ENCODE measurements at places on chromosomes 6 and 20.
A peak's percentile ranks its signal among the peaks of the same experiment; 100 is the strongest.

- peak; percentile 14 for DNase-seq
Measured at GRCh38 chr6:127586372-127586771, 9.4 kb downstream of the C6orf58 start.

DNA sequence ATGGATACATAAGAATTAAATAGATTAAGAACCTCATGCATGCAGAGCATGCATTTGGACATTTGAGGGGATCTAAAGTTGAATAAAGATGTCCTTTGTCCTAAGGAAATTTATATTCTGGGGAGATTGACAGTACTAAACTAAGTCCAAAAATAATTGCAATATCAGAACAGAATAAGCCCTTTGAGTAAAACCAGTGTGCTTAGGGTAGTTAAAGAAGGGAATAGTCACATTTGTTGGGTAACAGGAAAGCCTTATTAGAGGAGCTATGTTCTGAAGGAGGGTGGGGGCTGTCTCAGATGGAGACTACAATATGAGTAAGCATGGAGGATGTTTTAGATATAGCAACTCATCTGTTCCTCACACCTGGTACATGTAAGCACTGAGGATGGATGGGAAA, 35.8 kb downstream of the CDC5L start:
- no peak for DNase-seq

DNA sequence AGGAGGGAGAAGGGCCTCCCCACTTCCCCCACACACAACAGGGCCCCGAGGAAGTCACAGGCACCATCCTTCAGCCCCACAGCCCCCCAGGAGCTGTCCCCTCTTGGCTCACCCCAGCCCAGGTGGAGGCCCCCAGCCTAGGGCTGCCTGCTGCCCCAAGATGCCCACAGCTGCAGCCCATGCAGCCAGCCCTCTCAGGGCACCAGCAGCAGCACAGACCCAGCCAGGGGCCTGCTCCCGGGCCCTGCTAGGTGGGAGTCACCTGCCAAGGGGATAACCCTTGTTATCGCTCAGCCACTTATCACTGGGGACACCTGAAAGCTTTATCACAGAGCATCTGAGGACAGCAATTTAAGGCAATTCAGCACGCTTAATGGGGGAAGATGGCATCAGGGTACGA, 55.0 kb downstream of the GRM4 start:
- no peak for DNase-seq

DNA sequence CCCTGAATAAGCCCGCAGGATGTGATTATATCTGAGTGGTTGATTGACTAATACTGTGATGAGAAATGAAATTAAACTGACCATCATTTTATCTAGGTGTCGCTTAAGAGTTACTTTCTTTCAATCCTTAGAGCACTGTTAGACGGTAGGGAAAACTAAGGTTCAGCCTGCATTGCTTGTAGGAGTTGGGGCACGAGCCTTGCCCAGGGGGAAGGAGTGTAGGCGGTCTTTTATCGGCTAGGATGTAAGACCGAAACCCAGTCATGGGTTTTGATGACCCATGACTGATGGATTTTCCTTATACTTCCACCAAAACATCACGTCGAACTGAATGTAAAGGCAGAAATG, 392 bp upstream of the TASP1 start:
- DNase-seq, result no peak

GRCh38 chr6:164214066-164214465, 799.5 kb downstream of the QKI start:
- DNase-seq, result no peak

DNA sequence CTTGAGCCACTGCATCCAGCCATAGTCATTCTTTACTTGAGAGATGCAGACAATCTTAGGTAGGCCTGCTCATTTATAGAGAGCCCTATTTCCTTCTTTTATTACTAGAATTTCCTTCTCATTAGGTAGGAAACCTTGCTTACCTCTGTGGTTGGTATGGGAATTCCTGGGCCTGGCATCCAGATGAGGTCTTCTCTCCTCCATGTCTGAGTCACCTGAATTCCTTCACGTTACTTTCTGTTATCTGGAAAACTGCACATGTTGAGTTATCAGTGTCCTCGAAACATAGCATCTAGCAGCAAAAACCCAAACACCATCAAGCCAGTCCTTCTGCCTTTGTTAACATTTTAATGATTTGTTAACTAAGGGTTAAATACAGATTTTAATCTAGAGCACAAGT, 2.2 kb downstream of the ZNFX1 start:
- DNase-seq, result no peak

DNA sequence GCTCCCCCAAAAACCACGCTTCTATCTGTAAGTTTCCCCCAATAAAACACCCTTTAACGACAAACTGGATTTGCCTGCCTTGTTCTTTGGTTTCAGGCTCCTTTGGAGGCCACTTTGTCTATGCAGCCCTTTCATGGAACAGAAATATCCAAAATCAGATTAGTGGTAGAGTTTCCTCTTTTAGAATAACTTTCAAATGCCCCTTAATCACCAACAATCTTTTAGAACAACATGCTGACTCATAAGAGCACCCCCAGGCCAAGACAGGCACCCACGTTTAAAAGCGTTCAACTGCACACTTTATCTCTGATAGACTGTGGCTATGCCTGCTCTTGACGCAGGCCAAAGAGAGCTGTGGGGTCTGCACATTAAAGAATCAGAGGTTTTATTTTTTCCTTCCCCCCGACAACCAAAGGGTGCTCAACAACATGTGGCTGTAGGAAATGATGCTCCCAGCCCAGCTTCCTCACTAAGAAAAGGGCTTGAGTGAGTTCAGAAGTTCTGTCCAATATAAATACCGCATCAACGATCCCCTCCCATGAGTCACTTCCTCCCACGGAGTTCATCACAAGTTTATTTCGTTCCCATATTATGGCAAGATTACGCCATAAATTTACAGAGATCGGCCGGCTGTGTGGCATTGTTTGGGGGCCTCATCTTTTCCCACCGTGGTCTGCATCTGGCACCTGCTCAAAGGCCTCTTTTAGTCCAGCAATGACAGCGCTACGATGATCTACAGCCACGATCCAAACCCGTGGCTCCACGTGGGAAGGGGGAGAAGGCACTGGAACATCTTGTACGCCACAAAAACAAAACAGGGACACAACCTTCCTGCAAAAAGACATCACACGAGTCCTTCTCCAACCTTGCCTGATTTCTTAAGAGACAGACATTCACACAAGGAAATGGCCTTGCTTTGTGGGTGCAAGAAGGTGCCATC, 88.8 kb upstream of the NFATC2 start:
- DNase-seq, result no peak

DNA sequence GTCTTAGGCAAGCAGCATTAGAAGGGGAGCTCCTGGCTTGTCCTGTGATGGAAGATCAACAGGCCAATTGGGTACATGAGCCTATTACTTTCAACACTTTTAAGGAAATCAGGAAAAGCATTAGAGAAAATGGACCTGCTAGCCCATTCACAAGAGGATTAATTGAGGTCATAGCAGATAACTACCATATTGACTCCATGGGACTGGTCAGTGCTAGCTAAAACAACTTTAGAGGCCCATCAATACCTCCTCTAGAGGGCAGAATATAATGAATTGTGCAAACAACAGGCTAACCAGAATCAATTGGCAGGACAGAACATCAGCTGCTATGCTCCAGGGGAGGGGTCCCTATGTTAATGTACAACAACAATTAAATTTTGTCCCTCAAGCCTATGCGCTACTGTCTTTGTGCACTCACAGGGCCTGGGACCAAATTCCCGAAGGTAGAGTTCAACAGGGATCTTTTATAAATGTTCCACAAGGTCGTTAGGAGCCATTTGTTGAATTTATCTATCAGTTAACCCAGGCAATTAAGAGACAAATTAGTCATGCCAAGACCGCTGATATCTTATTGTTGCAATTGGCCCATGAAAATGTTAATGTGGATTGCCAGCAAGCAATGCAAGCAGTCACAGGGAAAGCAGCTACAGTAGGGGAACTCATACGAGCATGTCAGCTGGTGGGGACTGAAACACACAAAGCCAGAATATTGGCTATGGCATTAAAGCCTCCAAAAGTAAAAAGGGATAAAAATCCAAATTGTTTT, 106.6 kb upstream of the BTN3A2 start:
- no peak for DNase-seq

DNA sequence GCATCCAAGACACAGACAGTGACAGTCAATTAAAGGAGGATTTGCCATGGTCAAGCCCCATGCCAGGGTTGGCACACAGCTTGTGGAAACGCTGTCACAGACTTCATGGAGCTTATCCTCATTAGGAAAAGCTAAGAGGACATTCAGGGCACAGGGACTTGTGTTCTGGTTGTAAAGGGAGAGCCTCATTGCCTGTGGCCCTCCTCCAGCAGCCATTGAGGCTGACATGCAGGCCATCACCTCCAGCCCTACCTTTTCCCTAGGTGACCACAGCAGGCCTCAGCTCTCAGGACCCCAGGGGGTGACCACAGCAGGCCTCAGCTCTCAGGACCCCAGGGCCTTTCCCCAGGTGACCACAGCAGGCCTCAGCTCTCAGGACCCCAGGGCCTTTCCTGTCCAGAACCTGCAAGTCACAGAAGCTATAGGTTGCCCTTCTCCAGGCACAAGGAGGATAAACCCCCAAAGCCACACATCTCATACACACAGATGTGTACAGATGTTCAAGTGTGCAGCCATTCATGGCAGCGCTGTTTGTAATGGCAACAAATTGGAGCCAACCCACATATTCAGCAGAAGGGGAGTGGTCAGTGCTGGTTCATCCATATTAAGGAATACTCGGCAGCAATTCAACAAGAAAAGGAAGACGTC, 26.1 kb downstream of the DUSP22 start:
- no peak for DNase-seq

DNA sequence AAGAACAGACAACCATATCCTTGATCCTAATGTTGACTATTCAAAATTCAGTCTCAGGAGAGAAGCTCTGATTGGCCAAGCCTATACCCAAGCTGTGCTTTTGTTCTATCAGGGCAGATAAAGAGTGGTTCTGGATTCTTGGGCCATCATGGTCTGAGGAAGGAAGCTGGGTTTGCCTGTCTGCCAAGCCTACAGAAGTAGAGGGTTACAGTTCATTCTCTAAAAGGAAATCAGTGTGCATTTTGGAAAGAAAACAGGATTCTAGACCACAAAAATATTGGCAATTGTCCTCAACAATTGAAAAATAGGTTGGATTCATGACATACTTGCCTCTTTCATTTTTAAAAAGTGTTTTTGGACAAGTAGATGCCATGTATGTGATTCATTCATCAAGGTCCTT, 145.4 kb upstream of the BMP2 start:
- DNase-seq, result no peak

DNA sequence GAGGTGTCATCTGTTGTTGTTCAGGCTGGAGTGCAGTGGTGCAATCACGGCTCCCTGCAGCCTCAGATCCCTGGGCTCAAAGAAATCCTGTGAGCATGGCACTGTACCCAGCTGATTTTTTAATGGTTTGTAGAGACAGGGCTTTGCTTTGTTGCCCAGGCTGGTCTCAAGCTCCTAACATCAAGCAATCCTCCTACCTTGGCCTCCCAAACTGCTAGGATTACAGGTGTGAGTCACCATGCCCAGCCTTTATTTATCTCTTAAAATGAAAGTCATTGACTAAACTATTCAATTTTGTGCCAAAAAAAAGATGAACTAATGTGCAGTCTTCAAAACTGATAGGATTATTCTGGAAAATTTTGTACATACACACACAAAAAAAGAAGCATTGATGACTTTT, 38.8 kb upstream of the UNC93A start:
- DNase-seq, result no peak

DNA sequence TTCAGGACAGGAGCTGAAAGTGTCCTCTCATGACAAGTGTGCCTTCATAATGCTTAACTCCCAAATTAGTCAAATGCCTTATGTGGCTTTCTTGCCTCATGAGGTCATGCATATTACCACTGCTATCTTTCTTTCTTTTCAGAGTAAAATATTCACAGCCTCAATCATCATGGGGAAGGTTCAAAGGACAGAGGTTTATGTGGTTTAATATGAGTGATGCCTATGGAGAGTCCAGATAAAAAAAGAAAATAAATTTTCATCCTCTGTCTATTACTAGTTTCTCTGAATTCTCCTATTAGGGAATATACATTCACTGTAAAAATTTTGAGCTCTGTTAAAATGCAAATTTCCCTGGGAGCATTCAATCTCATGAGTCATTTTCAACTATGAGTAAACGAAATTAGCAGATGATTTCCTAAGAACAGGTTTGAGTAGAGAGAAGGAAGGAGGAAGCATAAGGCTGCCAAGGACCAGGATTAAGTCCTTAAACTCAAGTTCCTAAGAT, 396.9 kb upstream of the ADGRB3 start:
- DNase-seq, result no peak

DNA sequence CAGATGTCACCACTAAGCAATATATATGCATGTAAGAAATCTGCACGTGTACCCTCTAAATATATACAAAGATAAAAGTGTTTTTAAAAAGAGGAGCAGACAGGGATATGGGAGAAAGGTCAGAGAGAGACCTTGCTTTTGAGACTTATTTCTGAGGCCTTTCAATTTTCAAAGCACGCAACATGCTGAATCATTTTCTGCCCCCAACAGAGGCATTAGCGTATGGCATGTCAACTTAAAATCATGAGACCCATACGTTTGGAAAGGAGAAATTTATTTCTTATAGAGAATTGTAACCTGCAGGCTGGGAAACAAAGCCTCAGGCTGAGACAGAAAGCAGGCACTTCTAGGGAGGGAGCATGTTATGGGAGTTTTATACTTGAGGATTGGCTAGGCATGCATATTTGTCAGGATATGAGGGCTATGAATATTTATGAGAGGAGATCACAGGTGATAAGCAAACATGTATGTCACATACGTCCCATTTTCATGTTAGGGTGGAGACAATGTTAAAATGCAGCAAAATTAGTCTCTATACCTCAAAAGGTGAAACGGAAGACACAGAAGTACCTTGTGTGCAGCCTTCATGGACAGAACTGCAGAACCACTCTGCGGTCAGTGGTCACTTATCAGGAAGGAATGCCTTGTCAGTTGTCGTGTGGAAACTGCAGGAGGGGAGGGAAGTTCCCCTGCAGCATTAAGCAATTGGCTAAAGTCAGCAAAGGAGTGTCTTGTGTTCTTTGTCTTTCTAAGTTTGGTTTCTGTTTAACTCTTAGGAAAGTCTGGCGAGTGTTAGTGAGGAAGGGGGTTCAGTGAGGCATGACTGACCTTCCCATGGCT, 6.3 kb upstream of the GABRR2 start:
- no peak for DNase-seq

DNA sequence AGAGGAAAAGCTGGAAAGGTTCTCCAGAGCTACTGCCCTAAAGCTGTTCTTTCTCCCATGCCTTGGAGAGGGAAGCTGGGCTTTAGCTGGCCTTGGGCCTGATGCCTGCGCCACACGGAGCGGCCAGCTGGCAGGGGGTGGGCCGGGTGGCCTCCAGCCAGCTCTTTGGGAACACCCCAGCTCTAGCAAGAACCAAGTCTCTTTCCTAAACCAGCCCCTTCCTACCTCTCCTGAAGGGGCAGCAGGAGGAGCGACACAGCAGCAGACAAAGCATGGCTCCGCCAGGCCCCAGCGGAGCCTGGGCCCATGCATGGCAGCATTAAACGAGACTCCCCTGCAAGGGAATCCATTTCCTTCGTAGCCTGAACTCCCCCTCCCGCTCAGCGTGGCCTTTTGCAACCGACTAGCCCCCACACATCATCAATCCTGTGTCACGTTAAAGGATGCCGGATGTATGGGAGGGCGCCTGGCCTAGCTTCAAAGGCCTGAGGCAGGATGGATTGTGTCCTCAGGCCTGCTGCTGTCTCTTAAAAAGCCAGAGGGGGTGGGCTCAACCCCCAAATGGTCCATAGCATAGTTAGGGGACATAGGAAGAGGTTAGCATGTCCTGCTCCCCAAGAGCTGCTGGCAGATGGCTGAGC, 14.0 kb downstream of the MRPS18A start:
- no peak for DNase-seq
